ENCODE measurements at places on chromosomes 16 and 17.
A peak's percentile ranks its signal among the peaks of the same experiment; 100 is the strongest.

DNA sequence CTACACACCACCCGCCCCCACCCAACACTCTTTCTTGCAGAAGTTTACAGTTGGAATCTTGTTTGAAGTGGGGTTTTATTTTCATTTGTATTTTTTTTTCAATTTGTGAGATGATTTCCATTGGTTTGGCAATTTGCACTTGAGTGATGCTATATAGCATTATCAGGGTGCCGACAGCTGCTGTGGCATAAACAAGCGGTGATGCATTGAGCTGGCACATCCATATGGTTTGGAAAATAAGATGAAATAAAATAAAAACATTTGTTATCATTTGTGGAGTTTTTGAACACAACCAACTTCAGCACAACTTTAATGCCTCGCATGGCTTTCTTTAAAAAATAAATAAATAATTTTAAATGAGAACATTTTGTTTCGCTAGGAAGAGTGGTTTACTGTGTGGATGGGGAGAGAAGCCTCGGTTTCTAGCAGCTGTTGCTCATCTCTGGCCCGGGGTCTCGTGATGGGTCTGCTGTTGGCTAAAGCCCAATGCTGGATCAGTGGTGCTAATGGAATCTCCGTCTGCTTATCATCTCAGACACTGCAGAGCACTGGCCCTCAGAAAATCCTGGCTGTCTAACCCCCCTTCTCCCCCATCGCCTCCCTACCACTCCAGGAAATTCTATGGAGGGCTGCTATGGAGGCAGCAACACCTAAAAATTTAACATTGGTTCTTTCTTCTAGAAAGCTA is 192.3 kb upstream of the MAF start:
- H3K4me3 ChIP-seq = no peak overlapping the region
- no peaks in the 10 kb centered on the region for H3K27me3 ChIP-seq
- no peak for DNase-seq
- no peaks in the 10 kb centered on the region for H3K4me1 ChIP-seq
- no peaks in the 10 kb centered on the region for H3K36me3 ChIP-seq
- no peak overlapping the region for H3K27ac ChIP-seq

DNA sequence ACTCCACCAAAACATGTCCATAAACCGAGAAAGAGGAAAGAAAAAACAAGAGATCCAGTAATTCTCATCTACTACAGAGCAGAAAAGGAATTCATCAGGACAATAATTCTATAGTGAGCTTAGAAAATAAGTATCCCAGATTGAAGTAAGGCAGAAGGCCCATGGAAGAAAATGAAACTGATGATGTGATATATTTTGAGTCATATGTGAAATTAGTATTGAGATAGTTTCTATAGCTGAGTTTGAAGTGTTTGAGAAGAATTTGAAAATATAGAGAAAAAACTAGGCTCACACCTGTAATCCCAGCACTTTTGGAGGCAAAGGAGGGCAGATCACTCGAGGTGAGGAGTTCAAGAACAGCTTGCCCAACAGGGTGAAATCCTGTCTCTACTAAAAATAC is 19.7 kb downstream of the LUC7L3 start:
- H3K27me3 ChIP-seq = no peaks in the 10 kb centered on the region
- DNase-seq = no peak
- no peak overlapping the region for H3K4me3 ChIP-seq
- no peak overlapping the region for H3K27ac ChIP-seq

- H3K4me3 ChIP-seq = peak overlapping the region; percentile 87
- H3K27me3 ChIP-seq = no peaks in the 10 kb centered on the region
- H3K27ac ChIP-seq = no peak overlapping the region
These were observed 979 bp downstream of the ABHD15 start for GRCh38 chr17:29565643-29566472.

GRCh38 chr17:2707721-2708584 is 3.6 kb downstream of the CLUH start:
- no peaks in the 10 kb centered on the region for H3K36me3 ChIP-seq
- H3K4me3 ChIP-seq = peak overlapping the region; percentile 99
- no peak for DNase-seq
- H3K27me3 ChIP-seq = no peaks in the 10 kb centered on the region
- H3K4me1 ChIP-seq = peaks cover 34% of the 10 kb centered on the region

DNA sequence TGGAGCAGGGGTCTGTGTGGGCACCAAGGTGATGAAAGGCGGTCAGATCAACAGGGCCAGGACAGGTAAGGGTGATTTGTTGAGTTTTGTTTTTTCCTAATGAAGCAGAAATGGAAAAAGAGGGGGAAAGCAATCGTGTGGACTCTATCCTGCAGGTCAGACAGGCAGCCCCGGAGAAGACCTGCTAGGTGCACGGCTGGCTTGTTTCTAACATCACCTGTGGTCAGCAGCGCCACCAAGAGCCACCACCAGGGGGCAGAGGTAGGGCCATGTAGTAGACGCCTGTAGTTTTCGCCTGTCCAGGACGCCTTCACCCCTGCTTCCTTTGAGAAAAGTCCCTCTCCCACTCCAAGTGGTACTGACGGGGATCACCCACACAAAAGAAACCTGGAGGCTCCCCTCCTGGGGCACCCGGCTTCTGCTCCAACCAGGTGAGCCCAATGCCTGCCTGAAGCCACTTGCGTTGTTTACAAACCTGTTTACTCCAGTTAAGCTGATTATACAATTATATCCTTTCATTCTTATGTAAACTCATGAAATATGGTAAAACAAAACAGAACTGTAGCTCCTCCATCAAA is 54.2 kb upstream of the SEC14L1 start:
- peaks cover 3% of the 10 kb centered on the region for H3K4me1 ChIP-seq
- H3K27me3 ChIP-seq = no peaks in the 10 kb centered on the region
- H3K4me3 ChIP-seq = no peak overlapping the region
- H3K27ac ChIP-seq = no peak overlapping the region
- no peaks in the 10 kb centered on the region for H3K36me3 ChIP-seq

DNA sequence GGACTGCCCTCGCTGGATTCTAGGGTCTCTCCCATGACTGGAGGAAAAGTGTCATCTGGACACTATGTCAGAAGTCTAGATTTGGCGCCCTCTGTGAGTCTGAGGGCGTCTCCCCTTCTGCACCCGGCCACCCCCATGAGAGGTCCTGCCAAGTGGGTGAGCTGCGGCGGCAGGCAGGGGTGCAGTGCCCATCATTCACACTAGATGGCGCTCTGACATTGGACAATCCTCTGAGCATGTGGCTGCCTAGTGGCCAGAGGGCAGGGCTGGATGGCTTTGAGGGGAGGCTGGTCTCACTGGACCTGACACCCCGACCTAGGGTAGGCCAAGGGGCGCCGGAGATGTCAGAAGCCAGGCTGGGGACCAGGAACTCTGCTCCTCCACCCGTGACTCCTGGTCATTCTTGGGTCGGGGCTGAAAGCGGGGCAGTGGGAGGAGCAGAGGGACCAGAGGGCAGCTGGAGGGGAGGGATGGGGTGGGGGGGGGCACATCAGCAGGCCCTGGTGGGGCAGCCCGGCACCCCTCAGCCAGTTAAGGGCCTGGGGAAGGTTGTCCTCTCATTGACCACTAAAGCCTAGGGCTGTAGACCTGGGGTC is 28.0 kb downstream of the MRM1 start:
- H3K4me3 ChIP-seq = no peak overlapping the region
- no peaks in the 10 kb centered on the region for H3K27me3 ChIP-seq
- no peaks in the 10 kb centered on the region for H3K36me3 ChIP-seq
- H3K27ac ChIP-seq = no peak overlapping the region
- DNase-seq = peak; percentile 36

DNA sequence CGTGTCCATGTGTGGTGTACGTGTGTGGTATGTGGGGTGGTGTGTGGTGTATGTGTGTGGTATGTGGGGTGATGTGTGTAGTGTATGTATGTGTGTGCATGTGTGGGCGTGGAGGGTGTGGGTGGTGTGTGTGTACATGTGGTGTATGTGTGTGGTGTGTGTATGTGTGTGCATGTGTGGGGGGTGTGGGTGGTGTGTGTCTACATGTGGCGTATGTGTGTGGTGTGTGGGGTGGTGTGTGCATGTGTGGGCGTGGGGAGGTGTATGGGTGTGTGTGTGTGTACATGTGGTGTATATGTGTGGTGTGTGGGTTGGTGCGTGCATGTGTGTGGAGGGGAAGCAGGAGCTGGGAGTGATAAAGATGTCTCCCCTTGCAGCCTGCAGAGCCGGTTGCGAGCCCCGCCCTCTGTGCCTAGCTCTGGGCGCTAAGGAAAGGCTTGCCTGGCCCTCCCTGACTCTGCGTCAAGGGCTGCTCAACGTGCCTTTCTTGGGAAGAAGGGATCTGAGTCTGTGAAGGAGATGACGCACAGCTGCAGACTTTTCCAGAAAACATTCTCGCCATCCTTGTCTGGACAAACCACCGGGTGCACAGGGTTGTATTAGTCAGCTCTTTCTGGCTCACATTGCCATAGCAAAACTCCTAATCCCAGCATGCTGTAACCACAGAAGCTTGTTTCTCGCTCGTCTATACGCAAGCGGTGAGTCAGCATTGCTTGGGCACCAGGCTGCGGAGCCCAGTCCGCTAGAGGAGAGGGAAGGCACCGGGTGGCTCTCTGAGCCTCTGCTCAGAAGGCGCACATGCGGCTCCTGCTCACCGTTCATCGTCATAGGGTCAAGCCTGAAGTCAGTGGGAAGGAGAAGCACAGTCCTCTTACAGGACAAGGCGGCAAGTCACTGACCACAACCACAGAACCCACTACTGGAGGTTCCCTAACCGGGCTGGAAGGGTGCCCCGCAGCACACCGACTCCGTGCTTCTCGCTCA is 2.0 kb upstream of the CD300H start:
- H3K27ac ChIP-seq = no peak overlapping the region
- H3K4me3 ChIP-seq = no peak overlapping the region
- H3K4me1 ChIP-seq = no peaks in the 10 kb centered on the region
- DNase-seq = no peak
- H3K36me3 ChIP-seq = no peaks in the 10 kb centered on the region

- no peaks in the 10 kb centered on the region for H3K27me3 ChIP-seq
- no peak for DNase-seq
- peaks cover 10% of the 10 kb centered on the region for H3K4me1 ChIP-seq
These were observed 8.1 kb downstream of the ZZEF1 start for GRCh38 chr17:4134721-4135120.

GRCh38 chr16:89366561-89367537 is 123.5 kb downstream of the ANKRD11 start:
- no peak overlapping the region for H3K27ac ChIP-seq
- H3K27me3 ChIP-seq = no peaks in the 10 kb centered on the region
- H3K4me1 ChIP-seq = no peaks in the 10 kb centered on the region
- no peaks in the 10 kb centered on the region for H3K36me3 ChIP-seq
- no peak overlapping the region for H3K4me3 ChIP-seq

DNA sequence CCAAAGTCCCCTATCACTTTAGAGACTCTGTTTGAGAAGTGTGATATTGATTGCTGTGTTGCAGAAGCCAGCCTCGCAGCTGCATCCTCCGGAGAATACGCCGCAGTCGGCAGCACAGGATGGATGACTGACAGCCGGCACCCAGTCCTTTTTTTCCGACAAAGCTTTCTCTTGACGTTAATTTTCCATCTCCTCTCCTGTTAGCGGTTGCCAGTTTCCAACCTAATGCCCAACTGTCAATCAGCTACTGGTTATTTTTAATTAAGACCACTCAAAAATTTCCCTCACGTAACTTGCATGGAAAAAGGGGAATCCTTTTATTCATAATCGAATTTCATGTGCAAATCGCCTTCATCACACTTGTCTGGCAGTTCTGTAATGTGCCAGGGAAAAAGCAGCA is 953.9 kb downstream of the CDH11 start:
- DNase-seq = no peak
- H3K27ac ChIP-seq = no peak overlapping the region
- no peaks in the 10 kb centered on the region for H3K4me1 ChIP-seq
- no peaks in the 10 kb centered on the region for H3K27me3 ChIP-seq

GRCh38 chr16:19578378-19578971 is 23.0 kb downstream of the VPS35L start:
- H3K27ac ChIP-seq = no peak overlapping the region
- H3K4me1 ChIP-seq = no peaks in the 10 kb centered on the region
- H3K4me3 ChIP-seq = no peak overlapping the region
- no peak for DNase-seq

GRCh38 chr17:36545077-36545464 is 352 bp downstream of the GGNBP2 start:
- H3K27ac ChIP-seq = peak overlapping the region; percentile 100
- DNase-seq = no peak
- no peaks in the 10 kb centered on the region for H3K27me3 ChIP-seq
- H3K4me1 ChIP-seq = peaks cover 30% of the 10 kb centered on the region
- no peaks in the 10 kb centered on the region for H3K36me3 ChIP-seq
- peak overlapping the region; percentile 92 for H3K4me3 ChIP-seq

- H3K27ac ChIP-seq = no peak overlapping the region
- no peaks in the 10 kb centered on the region for H3K4me1 ChIP-seq
- DNase-seq = peak; percentile 18
- no peak overlapping the region for H3K4me3 ChIP-seq
- H3K36me3 ChIP-seq = no peaks in the 10 kb centered on the region
These were observed 185.7 kb downstream of the IRX5 start for GRCh38 chr16:55116165-55116920.

DNA sequence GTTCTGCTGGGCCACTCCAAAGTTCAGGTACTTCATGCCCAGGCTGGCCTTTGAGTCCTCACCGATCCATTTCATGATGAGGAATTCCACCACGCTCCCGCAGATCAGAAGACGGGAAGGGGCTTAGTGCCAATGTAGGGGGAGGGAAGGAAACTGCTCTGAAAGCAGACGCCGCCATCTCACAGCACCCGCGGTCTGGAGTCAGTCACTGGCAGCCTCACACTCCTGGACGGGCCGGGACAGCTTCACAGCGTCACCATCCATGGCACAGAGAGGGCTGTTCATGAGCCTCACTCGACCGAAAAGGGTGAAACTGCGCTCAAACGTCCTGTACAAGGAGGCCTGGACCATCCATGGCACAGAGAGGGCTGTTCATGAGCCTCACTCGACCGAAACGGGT is 62.0 kb downstream of the RPH3AL start:
- H3K27me3 ChIP-seq = no peaks in the 10 kb centered on the region
- H3K4me3 ChIP-seq = no peak overlapping the region
- H3K36me3 ChIP-seq = no peaks in the 10 kb centered on the region
- DNase-seq = no peak
- no peak overlapping the region for H3K27ac ChIP-seq
- no peaks in the 10 kb centered on the region for H3K4me1 ChIP-seq

- no peak for DNase-seq
- no peaks in the 10 kb centered on the region for H3K27me3 ChIP-seq
- no peaks in the 10 kb centered on the region for H3K36me3 ChIP-seq
- H3K4me3 ChIP-seq = no peak overlapping the region
- no peaks in the 10 kb centered on the region for H3K4me1 ChIP-seq
These were observed 136.0 kb upstream of the WSB1 start for GRCh38 chr17:27157898-27158297.

- no peaks in the 10 kb centered on the region for H3K4me1 ChIP-seq
- H3K27ac ChIP-seq = no peak overlapping the region
- no peaks in the 10 kb centered on the region for H3K36me3 ChIP-seq
- no peak for DNase-seq
- H3K27me3 ChIP-seq = no peaks in the 10 kb centered on the region
- no peak overlapping the region for H3K4me3 ChIP-seq
These were observed 93.8 kb downstream of the CDC27 start for GRCh38 chr17:47095268-47095667.

- H3K4me1 ChIP-seq = peaks cover 6% of the 10 kb centered on the region
- no peaks in the 10 kb centered on the region for H3K36me3 ChIP-seq
- no peak overlapping the region for H3K27ac ChIP-seq
- no peak for DNase-seq
- no peak overlapping the region for H3K4me3 ChIP-seq
- H3K27me3 ChIP-seq = no peaks in the 10 kb centered on the region
These were observed 16.7 kb upstream of the TOB1 start for GRCh38 chr17:50882851-50883250.

Measured in breast epithelium (tissue), 4 donors.